Left ventricle myocardium superior (tissue), 1 donor: ENCODE measurements at places on chromosomes 5 and 9.
A peak's percentile ranks its signal among the peaks of the same experiment; 100 is the strongest.

- DNase-seq = no peak
Measured at GRCh38 chr5:135456238-135457099, 4.3 kb upstream of the TIFAB start.

GRCh38 chr9:99809586-99810319, 11.9 kb upstream of the NR4A3 start:
- no peak for DNase-seq

GRCh38 chr5:149781612-149782011, 51.5 kb downstream of the PPARGC1B start:
- DNase-seq = no peak

DNA sequence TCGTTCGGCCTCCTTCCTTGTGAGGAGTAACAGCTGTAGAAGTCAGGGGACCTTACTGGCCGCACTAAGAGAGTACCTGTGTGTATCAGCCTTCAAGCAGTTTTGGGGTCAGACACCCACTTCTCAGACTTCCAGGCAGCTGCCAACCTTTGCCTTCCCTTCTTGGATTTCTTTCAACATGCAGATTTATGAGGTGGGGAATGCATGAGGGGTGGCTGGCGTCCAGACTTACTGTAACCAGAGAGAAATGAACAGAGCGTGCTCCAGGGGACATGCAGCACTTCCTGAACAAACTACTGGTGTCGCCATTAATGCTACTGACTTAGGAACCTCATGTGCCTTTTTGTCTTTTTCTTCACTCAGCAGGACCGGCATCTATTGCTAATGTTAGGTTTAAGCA, 46.7 kb downstream of the INSYN2B start:
- no peak for DNase-seq

DNA sequence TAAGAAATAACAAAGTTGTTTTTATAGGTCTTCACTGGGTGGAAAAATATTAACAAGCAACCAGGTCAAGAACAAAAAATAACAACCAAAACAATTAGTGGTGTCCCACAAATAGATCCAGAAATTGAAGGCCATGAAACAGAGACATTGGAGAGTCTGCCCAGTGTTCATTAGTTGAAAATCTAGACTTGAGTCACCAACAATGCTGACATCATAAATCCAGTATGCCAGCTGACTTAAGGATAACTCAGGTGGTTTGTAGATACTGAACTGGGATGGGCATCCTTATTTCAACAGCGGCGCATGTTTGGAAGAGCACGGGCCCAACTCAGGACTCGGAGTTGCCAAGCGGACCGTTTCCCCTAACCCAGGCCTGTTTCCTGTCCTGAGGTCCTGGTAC, 80.7 kb upstream of the TNFAIP8 start:
- no peak for DNase-seq

GRCh38 chr5:34043099-34043876, at the start of gene C1QTNF3:
Gene C1QTNF3 (minus strand): TSS chr5:34043213. CDS start chr5:34043125, 88 bp downstream.
- DNase-seq = peak; percentile 32

DNA sequence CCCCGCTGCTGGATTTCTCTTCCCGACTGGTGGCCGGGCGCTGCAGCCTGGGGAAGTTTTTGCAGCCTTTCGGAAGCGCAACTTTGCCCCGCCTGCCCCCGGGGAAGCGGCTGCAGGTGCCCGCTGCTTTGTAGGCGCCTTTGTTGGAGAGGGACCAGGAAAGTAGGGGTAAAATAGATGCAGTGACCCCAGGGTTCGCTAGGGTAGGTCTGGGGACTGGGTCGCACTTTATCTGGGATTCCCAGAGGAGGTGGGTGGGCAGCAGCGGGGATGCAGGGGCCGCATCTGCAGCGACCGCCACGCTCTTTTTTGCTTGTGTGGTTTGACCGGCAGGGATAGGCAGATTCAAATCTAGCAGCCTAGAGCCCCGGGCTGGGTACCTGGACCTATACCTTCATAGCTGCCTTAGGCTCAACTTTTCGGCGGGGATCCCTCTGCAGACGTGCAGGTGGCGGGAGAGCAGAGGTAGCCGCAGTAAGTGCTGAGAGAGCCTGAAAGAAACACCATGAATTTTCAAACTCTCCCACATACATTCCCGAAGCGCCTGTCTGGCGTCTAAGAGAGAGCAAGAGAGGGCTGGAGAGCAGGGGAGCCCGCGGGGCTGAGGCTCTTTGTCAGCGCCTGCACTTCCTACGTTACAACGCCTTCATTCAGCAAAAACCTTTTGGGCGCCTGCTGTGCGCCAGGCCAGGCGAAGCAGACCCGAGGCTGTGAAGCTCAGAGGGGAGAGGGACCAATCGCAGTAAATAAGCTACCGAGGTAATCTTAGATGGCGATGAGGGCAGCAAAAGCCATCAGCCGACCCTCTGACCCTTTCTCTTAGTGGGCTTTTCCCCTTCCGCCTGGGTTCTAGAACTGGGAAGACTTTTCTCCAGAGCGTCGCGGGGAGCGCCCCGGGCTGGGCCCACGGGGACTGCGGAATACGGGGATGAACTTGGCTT, 642 bp downstream of the SV2C start:
- DNase-seq = no peak

- no peak for DNase-seq
Measured at GRCh38 chr5:126374109-126374416, 49.1 kb upstream of the GRAMD2B start.

DNA sequence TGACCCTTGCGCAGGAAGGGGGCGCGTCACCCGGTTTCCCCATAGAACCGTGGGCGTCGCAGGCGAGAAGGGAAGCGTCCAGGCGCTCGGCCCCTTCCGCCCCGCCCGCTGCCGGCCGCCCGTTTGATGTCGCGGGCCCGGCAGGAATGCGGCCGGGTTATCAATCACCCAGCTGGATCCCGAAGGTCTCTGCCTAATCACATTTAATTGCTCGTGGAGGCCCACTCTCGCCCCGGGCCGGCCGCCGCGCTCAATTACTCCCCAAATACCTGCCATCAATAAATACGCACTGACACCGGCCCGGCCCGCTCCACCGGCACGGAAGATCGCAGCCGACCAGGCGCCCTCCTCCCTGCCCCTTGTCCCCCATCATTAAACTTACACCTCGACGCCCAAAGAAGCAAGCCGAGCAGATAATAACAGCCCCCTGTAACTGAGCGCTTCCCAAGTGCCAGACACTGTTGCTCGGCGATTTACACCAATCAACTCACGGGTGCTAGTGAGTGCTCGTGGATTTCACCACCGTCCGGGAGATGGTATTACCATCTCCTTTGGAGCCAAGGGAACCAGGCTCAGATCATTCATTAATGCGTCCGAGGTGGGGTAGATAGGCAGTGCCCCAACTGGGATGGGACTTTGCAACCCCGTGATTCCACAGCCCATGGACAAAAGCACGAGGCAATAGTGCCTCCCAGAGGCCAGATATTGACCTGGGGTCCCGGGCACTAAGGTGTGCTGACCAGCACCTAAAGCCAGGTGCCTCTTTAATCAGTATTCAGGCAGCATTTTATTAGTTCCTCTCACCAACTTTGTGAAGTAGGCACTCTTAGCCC, 11.3 kb downstream of the MSX2 start:
- DNase-seq = no peak

DNA sequence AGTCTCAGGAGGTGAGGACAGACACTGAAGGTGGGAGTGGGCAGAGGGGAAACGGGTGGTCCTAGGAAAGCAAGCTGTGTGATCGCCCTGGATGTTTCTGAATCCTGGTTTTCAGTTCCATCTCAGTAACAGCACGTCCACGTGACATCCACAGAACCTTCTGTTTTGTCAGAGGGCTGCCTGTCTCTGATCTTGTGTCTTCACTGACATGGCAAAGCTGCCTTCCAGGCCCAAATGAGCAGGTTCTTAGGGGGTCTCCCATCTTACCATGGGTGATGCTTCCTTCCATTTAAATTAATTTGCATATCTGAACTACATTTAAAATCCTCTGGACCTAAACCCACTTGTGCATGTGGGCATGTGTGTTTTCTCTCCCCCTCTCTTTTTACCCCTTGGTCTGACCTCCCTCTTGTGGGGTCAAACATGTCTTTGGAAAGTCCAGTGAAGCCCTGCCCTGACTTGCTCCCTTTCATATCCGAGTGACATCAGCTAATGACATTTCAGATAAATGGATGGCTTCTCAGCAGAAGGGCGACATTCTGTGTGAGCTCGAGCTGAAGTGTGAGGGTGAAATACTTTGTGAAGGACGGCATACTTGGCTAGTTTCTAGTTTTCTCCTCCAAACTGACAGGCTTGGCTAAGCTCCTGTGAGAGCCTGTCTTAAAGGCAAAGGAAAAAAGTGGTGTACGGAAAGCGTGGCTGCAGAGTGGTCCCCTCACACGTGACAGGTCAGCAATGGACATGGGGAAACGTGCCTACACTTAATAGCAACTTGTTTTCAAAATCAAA, 204.8 kb upstream of the S1PR3 start:
- DNase-seq = no peak

DNA sequence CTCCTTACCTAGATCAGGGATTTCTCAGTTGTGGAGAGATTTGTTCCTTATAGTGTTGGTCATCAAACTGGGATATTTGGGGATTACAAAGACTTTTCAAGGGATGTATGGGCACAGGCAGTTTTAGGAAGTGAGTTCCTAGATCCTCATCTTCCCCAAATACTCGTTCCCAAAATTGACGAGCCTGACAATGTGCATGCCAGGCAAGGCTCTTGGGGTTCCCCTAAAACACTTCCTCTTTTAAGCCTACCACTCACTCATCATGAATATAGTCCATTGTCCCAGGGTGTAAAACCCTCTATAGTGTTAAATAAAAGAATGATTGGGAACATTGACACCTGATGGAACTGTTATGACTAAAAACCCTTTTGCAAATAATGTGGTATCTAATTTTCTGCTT, 26.4 kb downstream of the PDCD1LG2 start:
- DNase-seq = no peak

- DNase-seq = no peak
Measured at GRCh38 chr5:160097991-160098390, 21.3 kb downstream of the PWWP2A start.

GRCh38 chr9:88949425-88949824, 41.8 kb upstream of the S1PR3 start:
- DNase-seq = peak; percentile 58

GRCh38 chr5:57157131-57157530, 16.7 kb upstream of the GPBP1 start:
- no peak for DNase-seq

DNA sequence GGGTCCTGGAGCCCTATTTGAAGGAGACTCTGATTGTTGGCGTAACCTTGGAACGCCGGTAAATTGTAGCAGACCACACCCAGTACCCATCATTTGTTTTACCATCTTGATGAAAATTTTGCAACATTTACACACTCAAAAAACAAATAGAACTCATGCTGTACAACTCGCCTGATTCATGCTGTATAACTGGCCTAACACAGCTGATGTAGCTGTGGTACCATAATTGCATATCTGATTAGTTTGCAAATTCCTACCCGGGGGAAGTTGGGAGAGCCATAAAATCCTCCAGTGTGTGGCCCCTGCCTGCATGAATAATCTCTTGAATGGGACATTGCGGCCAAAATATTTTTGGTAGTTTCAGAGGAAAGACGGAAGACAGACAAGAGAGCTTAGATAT, 9.7 kb downstream of the NIPAL4 start:
- no peak for DNase-seq

GRCh38 chr5:72949481-72949880, 6.4 kb upstream of the FCHO2 start:
- no peak for DNase-seq

DNA sequence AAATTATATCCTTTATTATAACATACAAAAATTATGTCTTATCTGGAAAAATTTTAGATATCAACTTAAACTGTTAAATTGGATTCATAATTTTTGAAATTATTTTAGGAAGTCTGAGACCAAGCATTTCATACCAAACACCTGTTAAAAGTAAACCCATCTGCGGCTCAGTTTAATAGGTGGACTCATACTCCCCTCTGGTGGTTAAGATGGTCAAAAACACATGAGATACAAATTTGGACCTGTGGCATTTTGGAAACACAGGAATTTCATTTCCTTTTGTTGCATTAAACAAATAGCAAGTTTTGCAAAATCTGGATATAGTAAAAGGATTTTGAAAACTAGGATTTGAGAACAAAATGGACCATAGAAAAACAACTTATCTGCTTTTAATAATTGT, 53.7 kb downstream of the RGMB start:
- DNase-seq = no peak

GRCh38 chr5:82808960-82809359, 268.2 kb downstream of the TMEM167A start:
- no peak for DNase-seq

DNA sequence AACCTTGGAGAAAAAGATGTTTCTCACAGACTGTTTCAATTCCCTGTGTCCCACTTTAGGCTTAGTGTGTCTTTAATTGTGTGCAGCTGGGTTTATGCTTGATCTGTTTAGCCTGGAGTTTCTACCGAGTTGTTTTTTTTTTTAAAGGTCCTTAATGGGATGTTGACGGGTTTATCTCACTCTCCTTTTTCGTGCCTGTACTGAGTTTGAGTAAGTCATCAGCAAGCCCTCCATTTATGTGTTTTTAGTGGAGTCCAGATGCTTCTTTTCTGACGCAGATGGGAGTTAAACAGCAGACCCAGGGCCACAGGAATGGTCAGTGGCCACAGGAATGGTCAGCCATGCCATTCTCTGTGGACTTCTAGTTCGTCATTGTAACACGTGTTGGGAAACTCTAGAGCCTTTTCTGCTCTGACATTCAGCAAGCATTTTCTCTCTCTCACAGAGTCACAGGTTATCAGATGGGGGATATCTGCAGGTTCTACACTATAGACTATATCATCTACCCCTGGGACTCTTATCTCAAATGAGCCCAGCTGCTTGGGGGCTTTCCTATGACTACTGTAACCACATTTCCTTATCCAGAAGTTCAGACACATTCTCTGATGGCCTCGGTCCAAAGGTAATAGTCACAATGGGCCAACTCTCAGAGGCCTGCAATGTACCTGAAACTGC, 190.5 kb downstream of the TTLL11 start:
- no peak for DNase-seq

DNA sequence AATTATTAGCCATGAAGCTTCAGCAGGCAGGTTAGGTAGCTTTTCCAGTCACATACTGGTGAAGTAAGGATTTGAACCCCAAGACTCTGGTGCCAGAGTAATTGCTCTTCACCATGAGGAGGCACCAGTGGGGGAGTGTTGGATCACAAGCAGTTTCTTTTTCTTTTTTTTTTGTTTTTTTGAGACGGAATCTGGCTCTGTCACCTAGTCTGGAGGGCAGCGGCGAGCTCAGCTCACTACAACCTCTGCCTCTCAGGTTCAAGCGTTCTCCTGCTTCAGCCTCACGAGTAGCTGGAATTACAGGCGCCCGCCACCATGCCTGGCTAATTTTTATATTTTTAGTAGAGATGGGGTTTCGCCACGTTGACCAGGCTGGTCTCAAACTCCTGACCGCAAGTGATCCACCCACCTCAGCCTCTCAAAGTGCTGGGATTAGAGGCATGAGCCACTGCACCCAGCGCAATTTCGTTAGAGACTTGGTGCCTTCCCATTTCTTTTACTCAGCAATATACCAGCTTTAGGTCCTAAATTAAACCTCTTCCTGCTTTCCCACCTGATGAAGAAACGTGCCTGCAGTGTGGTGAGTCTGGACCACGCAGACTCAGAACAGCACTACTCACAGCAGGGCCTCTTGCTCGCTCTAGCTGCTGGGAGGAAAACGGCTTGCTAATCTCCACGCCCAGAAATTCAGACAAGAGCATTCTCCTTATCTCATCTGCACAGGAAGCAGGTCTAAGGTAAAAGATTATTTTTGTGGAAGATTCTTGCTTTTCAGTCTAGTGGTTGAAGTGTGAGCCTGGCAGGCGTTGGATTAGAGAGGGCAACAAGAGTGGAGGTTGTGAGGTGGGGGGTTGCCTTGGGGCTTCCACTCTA, at the start of gene S100Z:
Gene S100Z (plus strand): TSS at position 596 of the 873 bp plus-strand sequence. CDS start 25,346 bp downstream, outside the sequence.
- no peak for DNase-seq

GRCh38 chr9:111484572-111484894, 350 bp upstream of the ECPAS start:
- DNase-seq = no peak
